ENCODE measurements at places on chromosomes 3 and 15.

DNA sequence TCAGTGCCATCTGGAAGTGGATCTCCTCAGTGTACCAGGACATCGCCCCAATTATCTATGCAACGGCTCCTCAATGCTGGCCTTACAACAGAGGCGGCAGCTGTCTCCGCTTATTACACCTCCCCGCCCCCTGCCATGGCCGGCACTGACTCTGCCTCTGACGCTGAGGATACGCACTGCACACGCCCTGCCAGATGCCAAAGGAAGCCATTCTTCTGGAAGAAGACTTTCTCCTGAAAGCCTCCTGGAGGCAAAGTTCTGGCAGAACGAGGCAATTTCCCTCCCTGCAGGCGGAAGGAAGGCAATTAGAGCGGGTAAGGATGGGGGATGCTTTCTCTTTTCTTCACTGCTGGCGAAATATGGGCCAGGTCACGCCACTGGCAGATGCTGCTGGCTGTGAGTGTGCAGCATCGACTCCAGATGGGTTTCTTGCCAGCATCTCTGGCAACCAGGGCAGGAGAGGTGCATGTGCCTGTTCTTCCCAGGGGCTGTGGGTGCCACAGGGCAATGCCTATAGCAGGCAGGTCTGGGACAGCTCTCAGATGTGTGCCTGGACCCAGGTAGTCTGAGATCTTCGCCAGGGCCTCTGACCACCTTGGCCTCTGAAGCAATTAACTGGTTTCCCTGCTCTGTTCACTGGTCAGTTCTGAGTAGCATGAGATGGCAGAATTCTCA, 62.2 kb upstream of the MRPS22 start:
- no peak for DNase-seq

- DNase-seq, result no peak
These were observed 1092.2 kb upstream of the CFAP20DC start for GRCh38 chr3:60142009-60142408.

DNA sequence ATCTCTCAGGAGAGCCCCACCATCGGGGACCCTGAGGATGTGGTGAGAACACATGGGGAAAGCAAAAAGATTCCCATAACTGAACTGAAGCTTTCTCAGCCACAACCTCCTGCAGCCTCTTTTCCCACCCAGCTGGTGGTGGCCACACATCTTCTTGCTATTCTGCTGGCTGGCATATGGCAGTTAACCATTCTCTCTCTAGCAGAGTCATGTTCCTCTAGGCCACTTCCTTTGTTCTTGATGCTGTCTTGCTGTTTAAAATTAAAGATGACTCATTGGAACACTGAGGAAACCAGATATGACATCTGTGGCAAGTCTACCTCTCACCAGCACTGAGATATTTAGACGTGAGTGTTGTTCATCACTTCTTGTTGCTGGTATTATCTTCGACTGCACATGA, 180.3 kb upstream of the ROBO2 start:
- DNase-seq, result no peak

- no peak for DNase-seq
These were observed 62.1 kb upstream of the IQSEC1 start for GRCh38 chr3:13135251-13135810.

GRCh38 chr15:71658036-71658435, 152.3 kb upstream of the NR2E3 start:
- DNase-seq, result no peak

- DNase-seq, result no peak
These were observed 241.4 kb downstream of the PTPRG start for GRCh38 chr3:61802772-61803171.

DNA sequence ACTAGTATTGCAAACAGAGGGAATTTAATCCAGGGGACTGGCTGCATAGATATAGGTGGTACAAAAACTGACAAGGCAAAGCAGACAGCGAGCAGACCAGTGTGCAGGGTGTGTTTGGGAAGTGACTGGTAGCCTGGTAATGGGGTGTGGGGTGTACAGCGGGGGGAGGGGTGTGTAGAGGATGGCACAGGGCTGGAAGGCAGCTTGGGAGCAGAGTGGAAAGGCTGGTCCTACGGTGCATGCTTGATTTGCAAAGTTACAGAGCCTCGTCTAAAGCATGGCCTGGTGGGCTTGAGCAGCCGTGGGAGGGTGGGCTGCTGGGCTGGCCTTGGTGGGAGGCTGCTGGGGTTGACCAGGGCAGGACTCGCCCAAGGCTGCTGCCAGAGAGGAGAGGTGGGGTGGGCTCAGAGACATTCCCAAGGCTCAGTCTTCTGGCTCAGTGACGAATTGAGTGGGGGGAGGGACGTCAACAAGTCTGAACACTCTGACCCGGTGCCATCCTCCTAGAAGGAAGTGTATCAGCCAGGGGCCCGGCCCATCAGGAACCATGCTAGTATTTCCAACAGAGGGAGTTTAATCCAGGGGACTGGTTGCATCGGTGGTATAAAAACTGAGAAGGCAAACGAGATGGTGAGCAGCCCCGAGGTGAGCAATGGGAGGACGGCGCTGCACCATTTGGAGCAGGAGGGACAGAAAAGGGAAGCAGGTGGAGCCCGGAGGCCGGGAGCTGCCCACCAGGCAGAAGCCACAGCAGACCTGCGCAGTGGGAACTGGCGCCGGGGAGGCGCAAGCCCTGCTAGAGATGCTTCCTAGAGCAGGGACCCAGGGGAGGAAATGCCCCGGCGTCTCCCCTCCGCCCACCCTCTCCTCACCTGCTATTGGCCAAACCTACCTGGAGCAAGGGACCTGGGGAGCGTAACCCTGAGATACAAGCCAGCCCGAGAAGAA, 29.2 kb downstream of the CPN2 start:
- no peak for DNase-seq

GRCh38 chr3:121962443-121962842, 59.6 kb downstream of the ILDR1 start:
- no peak for DNase-seq

GRCh38 chr3:43748179-43748578, 57.4 kb downstream of the ABHD5 start:
- DNase-seq, result no peak

DNA sequence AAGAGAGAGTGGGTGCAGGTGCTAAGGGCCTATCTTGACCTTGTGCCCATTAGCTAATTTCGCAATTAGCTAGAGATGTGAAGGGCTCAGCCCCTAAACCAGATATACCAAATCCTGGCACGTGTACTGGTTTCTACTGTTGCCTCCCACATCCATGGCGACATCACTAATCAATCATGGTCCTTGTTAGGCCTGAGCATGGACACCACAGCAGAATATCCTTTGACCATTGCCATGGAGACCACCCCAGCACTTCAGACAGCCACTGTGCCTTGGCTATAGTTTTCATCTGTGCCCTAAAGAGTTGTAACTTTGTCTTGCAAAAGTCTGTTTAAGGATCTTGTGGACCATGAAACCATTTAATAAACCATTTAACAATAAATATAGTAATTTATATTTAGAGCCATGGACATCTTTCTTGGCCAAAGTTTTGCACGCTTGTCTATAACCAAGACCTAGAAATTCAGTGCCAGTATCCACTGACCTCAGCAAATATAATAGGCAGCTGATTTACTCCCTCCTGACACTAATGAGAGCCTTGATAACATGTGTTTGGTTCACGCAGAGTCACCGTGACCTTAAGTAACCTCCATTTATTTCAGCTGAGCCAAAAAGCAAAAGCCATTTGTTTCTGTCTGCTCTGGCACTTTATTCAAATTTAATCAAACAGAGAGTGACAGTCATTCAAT, 43.4 kb downstream of the COLQ start:
- DNase-seq, result no peak

GRCh38 chr15:57496946-57497869, 94.5 kb upstream of the MYZAP start:
- no peak for DNase-seq

- DNase-seq, result no peak
These were observed 7.2 kb downstream of the PBRM1 start for GRCh38 chr3:52678265-52679198.

All from HEK293T (cell line).